ENCODE measurements at places on chromosomes 12 and 14. TPM values are rescaled to one million over a fixed set of nuclear protein-coding genes. Genes with fewer than 3 reads are reported as not detected.

The SOS2 gene
- total RNA-seq: 48.6 TPM

The MORN3 gene
- 13.3 TPM for total RNA-seq

The CDK4 gene
- 44.6 TPM for total RNA-seq

The GNG2 gene
- 66.7 TPM for total RNA-seq

The KLRB1 gene
- 1.6 TPM for total RNA-seq

DNA sequence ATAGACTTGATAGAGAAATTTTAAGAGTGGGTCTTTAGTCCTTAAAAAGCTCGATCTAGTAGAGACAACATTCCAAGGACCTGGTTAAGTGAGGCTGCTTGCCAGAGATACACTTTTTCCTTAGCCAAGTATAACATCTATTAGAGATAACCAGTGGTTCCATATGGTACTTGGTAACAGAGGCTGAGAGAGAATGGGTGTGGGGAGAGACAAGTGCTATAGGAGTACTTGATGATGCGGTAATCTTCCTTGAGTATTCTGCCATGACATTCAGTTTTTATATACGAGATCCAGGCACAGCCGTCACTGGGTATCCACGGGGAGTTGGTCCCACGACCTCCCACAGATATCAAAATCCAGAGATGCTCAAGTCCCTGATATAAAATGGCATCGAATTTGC is 77.4 kb upstream of the REP15 start:
- no peak for DNase-seq

DNA sequence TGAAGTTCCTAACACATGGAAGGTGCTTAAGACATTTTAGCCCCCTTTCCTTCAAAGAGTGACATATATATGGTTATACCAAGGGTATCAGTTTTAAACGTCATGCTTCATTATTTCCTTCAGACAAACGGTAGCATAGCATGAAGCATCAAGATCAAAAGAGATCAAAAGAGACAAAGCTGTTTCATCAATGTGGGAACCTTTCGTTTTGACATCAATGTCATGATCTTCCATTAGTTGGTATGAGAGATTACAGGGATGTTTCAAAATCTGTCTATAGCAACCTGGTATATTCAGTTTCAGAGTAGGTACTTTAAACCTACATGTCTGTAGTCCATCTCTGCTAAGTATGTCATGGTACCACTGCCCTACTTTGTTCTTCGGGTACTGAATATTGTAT is 28.3 kb downstream of the PUS7L start:
- no peak for DNase-seq

DNA sequence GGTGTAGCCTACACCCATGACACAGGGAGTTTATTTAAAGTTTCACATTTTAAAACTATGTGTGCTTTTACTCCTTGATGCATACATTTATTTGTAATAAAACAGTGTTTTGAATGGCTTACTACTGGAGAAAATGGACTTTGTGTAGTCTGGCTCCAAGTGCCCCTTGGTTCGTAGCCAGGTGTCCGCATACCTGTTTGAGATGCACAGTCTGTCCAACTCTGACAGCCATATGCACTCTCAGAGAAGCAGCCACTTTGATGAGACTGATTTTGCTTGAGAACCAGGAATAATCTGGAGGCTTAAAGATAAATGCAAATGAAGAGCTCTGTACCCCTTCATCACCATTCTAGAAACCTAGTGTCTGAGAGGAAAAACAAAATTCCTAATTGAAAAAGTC is 24.0 kb downstream of the RTN1 start:
- no peak for DNase-seq

GRCh38 chr14:43005807-43006206 is 1399.1 kb downstream of the LRFN5 start:
- DNase-seq: no peak

GRCh38 chr14:45793081-45793480 is 540.1 kb upstream of the MIS18BP1 start:
- DNase-seq: no peak

GRCh38 chr12:73221836-73222235 is 949.7 kb downstream of the TRHDE start:
- no peak for DNase-seq

DNA sequence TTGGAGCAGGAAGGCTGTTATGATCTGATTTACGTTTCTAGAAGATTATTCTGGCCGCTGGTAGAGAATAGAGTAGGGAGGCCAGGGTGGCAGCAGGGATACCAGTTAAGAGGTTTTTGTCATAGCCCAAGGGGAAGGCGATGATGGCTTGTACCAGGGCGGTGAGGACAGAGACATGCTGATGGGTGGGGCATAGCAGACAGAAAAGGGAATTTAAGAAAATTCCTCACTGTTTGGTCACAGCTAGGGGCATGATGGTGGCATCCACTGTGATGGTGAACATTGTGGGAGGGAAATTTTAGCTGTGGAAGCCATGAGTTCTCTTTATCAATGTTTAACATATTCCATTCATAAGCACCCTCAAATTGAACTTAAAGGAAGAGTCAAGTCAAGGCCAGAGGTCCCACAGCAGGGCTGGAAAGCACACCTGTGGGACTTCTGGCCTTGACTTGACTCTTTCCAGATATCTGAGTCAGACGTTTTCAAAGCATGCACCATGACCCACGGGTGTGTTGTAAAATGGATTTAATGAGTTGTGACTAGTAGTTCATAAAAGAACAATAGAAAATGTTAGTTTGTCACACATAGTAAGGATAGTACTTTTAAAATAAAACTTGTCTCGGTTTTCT is 134.6 kb downstream of the CHST11 start:
- no peak for DNase-seq

DNA sequence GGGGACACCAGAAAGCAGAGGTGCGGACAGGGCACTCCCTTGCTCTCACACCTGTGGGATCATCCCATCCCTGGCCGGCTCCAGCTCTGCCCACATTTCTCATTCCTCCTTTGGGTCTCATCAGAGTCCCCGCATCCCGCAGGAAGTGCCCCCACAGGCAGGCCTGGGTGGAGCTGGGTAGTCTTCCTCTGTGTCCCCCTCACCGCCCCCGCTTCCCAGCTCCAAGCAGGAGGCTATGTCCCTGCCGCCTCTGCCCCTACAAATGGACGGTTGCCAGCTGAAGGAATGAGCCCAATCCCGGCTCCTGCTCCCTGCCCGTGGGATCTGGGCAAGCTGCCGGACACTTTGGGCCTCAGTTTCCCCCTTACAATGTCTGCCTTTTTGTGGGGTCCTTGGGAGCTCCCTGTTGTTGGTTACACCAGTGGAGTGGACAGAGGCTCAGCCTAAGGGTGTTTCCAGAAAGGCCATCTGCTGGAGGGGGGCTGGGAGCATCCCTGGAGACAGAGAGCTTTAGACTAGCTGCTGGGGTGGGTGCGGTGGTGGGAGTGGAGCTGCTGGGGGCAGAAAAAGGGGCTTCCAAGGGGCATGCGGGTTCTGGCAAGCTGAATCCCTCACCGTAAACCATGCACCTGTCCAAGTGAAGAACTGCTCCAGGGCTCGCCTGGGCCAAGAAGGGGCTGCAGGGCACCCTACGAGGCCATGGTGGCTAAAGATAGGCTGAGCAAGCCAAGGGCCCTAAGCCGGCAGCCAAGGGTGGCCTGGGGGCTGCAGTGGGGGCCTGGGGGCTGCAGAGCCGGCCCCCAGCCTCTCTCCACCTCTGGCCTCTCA is 7.9 kb upstream of the GPR132 start:
- DNase-seq: no peak

DNA sequence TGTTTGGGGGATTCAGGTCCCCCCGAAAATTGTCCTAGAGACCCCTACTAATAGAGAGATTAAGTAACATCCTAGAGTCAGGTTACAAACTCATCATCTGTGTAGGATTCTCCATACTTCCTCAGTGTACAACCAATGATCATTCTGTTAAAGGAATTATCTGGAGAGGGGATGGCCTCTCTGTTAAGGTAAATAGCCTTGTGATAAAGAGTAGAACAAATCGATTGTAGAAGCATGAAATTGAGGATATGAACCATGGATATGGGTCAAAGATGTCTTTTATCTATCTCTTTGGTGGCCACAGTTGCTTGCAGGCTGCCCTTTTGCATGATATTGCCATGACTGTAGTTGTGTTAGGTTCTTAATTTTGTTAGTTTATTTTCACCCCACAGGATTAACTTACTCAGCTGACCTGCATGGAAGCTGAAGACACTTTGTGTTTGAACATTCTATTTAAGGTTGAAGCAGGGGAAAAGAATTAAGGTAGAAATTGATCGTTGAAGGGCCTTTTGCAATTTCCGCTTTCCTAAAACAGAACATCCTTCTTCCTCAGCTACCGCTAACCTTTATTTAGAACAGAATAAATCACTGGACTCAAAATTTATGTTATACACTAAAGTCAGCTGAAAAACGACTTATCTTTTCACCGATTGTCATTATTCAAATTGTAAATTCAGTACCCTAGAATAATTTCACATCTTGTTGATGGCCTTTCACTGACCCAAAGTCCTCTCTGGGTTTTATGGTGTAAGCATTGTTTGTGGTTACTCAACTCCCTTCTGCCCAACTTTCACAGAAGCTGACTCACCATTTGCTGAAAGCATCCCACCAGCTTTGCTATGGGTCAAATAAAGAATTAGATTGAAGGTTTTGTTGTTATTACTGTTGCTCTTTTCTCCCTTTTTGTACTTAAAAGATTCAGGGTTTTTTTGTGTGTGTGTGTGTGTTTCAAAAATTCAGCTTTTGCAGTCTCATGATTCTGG is 52.3 kb downstream of the IRAK3 start:
- DNase-seq: no peak

GRCh38 chr12:8675591-8676036 is 13.0 kb upstream of the MFAP5 start:
- no peak for DNase-seq

GRCh38 chr14:61453103-61453767 is 131.9 kb downstream of the PRKCH start:
- DNase-seq: no peak

- no peak for DNase-seq
These were observed 83.5 kb downstream of the CAND1 start for GRCh38 chr12:67352682-67353081.

DNA sequence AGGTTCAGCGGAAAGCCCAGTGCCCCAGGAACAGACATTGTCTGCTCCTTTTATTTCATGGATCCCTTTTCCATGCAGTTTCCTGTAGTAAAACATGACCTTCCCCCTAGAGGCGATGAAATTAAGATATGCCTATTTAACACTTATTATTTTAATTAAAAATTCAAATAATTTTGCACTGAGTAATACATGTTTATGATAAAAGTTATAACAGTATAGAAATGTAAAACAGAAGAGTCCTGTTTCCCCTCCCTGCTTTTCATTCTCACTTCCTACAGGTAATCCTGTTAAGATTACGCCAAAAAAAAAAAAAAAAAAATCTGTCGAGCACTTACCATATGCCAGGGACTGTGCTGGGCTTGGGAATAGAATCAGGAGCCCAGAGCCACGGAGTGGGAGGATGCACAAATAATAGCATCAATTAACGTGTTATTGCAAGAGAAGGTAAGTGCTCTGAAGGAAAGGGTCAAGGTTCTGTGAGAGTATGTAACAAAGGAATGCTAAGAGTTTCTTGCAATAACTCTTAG is 830 bp upstream of the LPCAT3 start:
- DNase-seq: no peak

GRCh38 chr14:89907655-89908054 is 46.9 kb downstream of the EFCAB11 start:
- no peak for DNase-seq

GRCh38 chr12:128595609-128596008 is 228.1 kb downstream of the SLC15A4 start:
- DNase-seq: no peak

- no peak for DNase-seq
These were observed 15.7 kb downstream of the ABHD4 start for GRCh38 chr14:22613736-22614239.

DNA sequence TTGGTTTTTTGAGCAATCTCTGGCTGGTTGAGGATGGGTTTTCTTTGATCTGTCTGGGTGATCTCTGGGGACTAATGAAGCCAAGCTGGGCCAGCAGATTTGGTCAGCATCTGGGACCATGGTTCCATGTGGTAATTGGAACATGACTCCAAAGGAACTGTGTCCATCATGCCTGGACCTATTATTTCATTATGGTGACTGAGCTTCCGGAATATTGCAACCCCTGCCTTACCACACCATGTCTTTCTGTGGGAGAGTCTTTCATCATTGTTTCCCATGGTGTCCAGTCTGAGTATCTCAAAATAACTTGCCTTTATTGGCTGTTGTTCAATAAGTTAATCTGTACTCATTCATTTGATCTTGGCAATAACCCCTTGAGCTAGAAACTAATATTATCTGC is 624.9 kb upstream of the TBX3 start:
- no peak for DNase-seq

- peak; percentile 83 for DNase-seq
These were observed 18.0 kb upstream of the DYRK2 start for GRCh38 chr12:67630373-67631088.

DNA sequence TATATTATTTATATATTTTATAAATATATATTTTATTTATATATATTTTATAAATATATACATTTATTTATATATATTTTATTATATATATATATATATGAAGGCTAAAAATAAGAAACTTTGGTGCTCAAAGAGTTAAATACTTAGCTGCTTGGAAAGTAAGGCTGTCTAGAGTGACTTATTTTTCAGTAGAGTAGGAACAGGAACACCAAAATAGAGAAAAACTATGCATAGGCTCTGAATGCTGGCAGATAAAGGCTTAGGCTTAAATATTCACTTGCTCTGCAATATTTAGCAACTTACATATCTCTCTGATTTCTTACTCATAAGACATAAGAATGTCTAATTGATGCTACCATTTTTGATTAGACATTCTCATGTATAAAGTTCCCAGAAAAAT is 991.2 kb downstream of the VRK1 start:
- no peak for DNase-seq

- DNase-seq: no peak
These were observed 892.5 kb upstream of the TMEM132C start for GRCh38 chr12:127374447-127374846.

GRCh38 chr14:23078692-23079116 is 16.2 kb downstream of the ACIN1 start:
- no peak for DNase-seq

GRCh38 chr14:89845346-89845745 is 109.2 kb downstream of the EFCAB11 start:
- no peak for DNase-seq

GRCh38 chr14:80393766-80394165 is 182.5 kb upstream of the DIO2 start:
- DNase-seq: no peak

DNA sequence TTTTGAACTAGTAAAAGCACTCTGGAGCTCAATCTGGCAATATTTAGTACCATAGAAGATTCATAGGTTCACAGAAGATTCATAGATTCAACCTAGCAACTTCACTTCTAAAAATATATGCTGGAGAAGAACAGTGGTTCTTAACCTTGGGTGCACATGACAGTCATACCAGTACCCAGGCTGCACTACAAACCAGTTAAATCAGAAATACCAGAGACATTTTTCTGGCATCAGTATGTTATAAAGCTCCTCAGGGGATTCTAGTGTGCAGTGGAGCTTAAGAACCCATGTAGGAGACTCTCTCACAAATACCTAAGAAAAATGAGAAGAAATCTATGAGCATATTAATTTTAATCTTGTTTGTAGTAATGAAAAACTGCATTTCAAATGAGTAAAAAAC is 46.6 kb downstream of the CNTN1 start:
- DNase-seq: no peak

- DNase-seq: no peak
These were observed 23.8 kb downstream of the KLC1 start for GRCh38 chr14:103652806-103653205.
